ENCODE measurements at places on chromosomes 4 and X.

- DNase-seq, result no peak
Observed at GRCh38 chr4:9999956-10000561, 21.2 kb downstream of the SLC2A9 start.

- DNase-seq, result no peak
Observed at GRCh38 chrX:153226344-153227185, 47.5 kb downstream of the MAGEA1 start.

DNA sequence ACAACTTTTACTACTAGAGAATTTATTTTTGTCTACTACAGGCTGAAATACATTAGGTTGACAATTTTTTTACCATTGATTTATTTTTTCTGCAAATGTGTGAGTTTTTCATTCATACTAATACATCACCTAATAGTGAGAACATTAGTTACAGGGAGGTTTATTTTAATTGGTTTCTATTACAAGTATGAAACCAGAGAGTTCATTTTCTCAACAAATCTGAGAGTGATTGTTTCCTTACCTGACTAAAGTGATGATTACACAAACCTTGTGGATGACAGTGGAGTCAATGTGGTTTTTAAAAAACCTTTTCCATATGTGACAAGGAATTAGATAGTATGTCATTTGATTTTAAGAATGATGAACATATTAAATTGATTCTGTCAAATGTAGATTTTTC lies 227.4 kb downstream of the PALLD start:
- no peak for DNase-seq

GRCh38 chr4:88757776-88758175 lies 60.1 kb upstream of the NAP1L5 start:
- no peak for DNase-seq

GRCh38 chr4:177687117-177687516 lies 244.9 kb upstream of the AGA start:
- no peak for DNase-seq

- no peak for DNase-seq
Observed at GRCh38 chrX:136034668-136035067, 49.4 kb downstream of the SLC9A6 start.

- no peak for DNase-seq
Observed at GRCh38 chr4:53545273-53545672, 46.0 kb downstream of the LNX1 start.

- DNase-seq, result no peak
Observed at GRCh38 chr4:132071815-132072214, 1077.3 kb upstream of the PCDH10 start.

GRCh38 chrX:39728852-39729598 lies 368.7 kb downstream of the BCOR start:
- no peak for DNase-seq

DNA sequence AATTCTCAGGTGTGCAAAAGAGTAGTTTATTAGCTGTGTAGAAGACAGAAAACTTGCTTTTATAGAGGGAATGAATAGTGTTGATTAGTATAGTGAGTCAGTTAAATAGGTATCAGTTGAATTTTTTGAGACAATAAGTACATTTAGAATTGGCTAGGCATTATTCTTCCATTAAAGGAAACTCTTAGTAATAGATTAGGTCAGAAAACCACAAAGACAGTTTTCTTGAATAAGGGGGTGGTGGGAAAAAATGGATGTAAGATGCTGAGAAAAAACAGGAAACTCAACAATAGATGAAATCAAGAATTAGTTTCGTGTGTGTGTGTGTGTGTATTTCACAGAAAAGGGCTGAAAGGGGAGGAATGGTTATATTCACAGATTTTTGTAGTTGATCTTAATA lies 16.8 kb downstream of the CD38 start:
- DNase-seq, result no peak

DNA sequence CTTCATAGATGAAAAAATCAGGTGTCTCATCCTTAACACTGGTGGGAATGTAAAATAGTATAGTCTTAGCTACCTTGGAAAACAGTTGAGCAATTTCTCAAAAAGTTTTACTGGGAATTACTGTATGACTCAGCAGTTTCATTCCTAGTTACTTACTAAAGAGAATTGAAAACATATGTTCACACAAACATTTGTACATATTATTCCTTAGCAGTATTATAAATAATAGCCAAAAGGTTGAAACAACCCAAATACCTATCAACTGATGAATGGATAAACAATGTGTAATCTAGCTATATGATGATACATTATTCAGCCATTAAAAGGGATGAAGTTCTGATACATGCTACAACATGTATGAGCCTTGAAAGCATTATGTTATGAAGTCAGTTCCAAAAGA lies 41.7 kb downstream of the RBM46 start:
- no peak for DNase-seq

DNA sequence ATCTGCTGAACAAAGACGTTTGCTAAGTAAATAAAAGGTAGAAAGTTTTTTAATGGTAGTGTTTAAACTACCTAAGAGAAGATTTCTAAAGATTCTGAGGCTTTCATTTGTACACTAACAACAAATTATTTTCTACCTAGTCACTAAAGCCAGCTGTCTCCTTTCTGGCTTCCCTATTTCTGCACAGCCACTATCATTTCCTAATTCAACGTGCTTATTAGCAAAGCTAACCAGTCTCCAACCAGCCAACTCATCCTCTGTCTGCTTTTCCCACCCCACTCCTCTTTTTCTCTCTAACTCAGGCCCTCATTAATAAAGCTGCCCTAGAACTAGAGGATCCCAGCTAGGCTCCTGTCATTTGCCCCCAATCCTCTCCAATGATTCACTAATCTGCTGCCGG lies 118.2 kb downstream of the ZNF827 start:
- no peak for DNase-seq

DNA sequence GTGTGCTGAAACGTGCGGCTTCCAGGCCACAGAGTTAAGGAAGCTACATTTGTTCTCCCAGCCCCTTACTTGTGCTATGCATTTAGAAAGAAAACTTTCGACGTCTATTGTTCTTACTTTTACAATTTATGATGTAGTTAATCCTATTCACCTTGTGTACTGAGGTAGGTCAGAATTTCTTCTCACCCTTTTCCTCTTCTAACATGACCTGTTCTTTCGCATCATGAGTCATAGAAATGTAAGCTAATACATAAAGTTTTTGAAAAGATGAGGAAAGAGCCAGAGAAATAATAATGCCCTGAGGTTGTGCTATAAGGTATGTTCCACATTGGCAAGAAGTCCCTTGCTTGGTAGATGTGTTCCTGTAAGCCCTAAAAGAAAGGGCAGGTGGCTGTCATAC lies 298.3 kb downstream of the TRIML1 start:
- no peak for DNase-seq

GRCh38 chr4:139014371-139015268 lies 961 bp upstream of the NOCT start:
- DNase-seq, result no peak

DNA sequence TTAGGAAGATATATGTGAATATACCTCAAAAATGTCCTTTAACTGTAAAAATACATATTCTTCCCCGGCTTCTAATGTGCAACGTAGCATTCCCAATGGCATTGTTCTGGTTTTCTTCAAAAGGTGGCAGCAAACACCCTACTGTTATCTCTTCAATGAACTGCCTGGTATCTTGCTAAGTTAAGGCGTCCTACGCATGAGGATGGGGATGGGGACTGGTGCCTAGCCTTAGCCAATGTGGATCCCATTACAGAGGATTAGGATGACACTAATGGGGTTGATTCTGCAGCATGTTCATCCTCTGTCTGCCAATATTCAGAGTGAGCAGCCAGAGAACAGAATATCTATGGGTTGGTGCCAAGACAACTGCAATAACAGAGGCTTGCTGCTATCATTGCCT lies 334.9 kb upstream of the ADGRL3 start:
- DNase-seq, result no peak

DNA sequence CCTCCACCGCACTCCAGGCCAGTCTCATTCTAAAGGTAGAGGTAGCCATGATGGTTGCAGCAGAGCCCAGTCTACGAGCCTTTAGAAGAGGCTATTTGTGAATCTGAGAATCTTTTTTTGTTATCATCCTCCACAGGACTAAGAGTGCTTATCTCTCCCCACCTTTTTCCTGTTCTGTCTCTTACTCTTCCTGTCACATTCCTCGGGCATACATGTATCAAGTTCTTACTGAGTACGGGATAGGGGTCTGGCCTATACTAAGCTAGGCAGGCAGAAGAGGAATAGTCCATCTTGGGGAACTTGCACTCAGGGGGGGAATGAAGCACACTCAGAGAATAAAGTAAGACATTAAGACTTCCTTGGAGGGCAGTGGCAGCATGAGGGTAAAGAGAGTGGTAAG lies 25.7 kb downstream of the LAS1L start:
- no peak for DNase-seq

DNA sequence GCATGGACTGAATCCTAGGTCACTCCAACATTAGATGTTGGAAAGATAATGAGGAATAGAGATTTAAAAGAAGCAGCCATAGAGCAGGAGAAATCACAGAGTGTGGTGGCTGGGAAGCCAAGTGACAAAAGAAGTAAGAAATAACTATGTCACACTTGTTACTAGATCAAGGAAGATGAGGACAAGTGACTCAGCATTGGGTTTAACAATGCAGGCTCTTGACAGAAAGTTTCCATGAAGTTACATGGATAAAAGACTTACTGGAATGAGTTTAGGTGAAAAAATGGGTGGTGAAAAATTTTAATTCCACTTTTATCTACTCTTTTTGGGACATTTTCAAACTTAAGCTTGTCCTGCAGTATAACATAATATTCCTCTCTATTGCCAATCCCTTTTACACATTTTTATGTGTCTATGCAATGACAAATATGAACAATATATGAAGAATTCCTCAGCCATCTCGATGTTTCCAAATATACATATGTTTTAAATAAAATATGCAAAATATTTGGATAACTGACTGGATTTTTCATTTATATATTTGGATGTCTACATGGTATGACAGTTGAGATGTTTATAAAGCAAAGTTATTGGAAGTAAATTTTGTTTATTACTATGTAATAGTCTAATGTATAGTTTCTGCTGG lies 462.6 kb downstream of the IL15 start:
- no peak for DNase-seq

GRCh38 chr4:152073351-152074087 lies 312.7 kb upstream of the GATB start:
- DNase-seq, result no peak

GRCh38 chrX:126799059-126799458 lies 20.5 kb upstream of the PRR32 start:
- no peak for DNase-seq

GRCh38 chr4:176134670-176135069 lies 60.7 kb downstream of the SPATA4 start:
- no peak for DNase-seq

GRCh38 chr4:81905971-81906370 lies 434.3 kb upstream of the RASGEF1B start:
- DNase-seq, result no peak

- no peak for DNase-seq
Observed at GRCh38 chr4:124178449-124179021, 534.0 kb downstream of the ANKRD50 start.

DNA sequence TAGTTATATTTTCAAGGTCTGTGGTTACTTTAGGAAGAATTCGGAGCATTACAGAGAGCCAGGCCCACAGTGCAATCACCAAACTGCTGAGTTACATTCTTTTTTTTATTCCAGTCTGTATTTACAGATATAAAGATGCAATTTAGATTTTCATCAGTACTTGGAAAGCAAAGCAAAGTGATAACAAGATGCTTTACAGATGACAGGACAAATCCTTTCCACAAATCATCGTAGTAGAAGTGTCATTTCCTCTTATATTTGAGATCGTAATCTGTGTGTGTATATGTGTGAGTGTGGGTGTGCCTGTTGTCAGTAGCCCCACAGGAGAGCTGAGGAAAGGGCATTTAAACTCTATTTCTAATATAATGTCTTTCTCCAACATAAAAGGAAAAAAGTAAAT lies 1893.7 kb downstream of the STIM2 start:
- no peak for DNase-seq

- no peak for DNase-seq
Observed at GRCh38 chrX:99384594-99385374, 1025.3 kb downstream of the PCDH19 start.

DNA sequence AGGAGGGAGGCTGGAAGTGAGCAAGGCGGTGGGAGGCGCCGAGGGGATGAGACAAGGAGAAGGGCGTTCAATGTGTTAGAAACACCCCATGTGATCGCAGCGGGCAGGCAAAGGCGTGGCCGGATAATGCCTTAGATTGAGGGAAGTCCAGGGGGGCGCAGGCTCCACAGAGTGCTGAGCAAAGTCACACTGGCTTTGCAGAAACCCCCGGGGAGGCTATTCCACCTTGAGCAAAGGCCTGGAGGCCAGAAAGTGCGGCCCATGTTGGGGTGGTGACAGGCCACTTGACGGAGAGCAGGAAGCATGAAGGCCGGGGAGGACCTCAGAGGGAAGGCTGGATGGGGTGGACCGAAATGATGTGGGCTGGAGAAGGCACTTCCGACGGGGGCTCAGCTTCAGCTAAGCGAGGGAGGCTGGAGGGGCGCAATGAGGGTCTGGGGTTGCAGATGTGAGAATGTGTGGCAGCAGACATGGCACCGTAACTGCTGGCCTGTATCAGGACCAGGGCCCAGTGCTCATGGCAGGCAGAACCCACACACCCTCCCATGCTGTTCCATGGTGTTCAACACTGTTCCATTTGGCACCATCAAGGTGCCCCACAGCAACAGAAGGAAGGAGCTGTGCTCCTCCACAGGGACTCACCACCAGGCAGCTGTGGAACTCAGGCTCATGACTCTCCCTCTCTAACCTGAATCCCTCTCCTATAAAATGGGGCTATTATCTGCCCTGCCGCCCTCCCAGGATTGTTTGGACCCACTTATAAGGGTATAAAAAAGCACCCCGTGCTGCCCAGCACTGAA lies 50.3 kb downstream of the HMX1 start:
- no peak for DNase-seq

DNA sequence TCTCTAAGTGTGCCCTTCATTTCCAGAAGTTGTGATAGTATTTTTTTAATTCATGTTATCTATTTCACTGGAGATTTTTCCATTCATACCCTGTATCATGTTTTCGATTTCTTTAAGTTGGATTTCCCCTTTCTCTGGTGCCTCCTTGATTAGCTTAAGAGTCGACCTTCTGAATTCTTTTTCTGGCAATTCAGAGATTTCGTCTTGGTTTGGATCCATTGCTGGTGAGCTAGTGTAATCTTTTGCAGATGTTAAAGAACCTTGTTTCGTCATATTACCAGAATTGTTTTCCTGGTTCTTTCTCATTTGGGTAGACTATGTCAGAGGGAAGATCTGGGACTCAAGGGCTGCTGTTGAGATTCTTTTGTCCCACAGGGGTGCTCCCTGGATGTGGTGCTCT lies 9.1 kb upstream of the SH3BP2 start:
- no peak for DNase-seq

GRCh38 chr4:40357738-40358137 lies 22.6 kb downstream of the CHRNA9 start:
- no peak for DNase-seq

- DNase-seq, result no peak
Observed at GRCh38 chr4:71259911-71260331, 78.9 kb upstream of the SLC4A4 start.

Measured in stimulated activated CD8-positive, alpha-beta memory T cell treated with anti-CD3 and anti-CD28 coated beads, Interleukin-2, amount 100 ng/mL, for 1 hour (primary cell).